ENCODE measurements at places on chromosomes 4 and X. TPM values are rescaled to one million over a fixed set of nuclear protein-coding genes. Genes with fewer than 3 reads are reported as not detected.
A peak's percentile ranks its signal among the peaks of the same experiment; 100 is the strongest.

The ANXA10 gene
- total RNA-seq: not detected

The GUCY2F gene
- not detected for total RNA-seq

The EDA gene
- total RNA-seq: 1.3 TPM

The HTRA3 gene
- total RNA-seq: not detected

The BGN gene
- not detected for total RNA-seq

The TDO2 gene
- 0.18 TPM for total RNA-seq

The SPON2 gene
- total RNA-seq: 6.5 TPM

The PRIMPOL gene
- total RNA-seq: 18.1 TPM

The CENPVL3 gene
- total RNA-seq: 0.52 TPM

The RP2 gene
- total RNA-seq: 6.5 TPM

The C4orf50 gene
- not detected for total RNA-seq

DNA sequence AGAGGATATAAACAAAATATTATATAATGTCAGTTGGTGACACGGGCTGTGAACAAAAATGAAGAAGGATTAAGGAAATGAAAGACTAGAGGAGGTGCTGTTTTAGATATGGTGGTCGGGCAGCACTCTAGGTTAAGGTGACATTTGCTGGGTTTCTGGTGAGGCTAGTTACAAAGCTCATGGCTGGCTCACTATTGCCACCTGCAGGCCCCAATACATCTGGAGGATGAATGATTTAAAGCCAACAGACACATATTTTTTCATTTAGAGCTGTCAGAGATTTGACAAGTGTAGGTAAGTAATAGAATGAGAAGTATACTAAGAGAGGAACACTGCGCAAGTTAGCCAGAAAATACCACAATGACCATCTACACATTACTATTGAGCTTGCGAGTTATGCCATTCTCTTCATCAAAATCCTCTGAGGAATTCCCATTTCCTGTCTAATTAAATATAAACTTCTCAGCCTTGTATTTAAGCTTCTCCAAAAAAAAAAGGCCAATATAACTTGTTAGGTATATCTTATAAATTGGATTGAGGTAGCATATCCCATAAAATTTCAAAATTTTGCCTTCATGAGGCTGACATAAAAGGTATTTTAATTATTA, 6.4 kb upstream of the FGG start:
- peaks cover 2% of the 10 kb centered on the region for H3K27me3 ChIP-seq
- no peak overlapping the region for H3K27ac ChIP-seq
- DNase-seq: peak; percentile 46
- no peak overlapping the region for H3K4me3 ChIP-seq
- no peaks in the 10 kb centered on the region for H3K36me3 ChIP-seq

DNA sequence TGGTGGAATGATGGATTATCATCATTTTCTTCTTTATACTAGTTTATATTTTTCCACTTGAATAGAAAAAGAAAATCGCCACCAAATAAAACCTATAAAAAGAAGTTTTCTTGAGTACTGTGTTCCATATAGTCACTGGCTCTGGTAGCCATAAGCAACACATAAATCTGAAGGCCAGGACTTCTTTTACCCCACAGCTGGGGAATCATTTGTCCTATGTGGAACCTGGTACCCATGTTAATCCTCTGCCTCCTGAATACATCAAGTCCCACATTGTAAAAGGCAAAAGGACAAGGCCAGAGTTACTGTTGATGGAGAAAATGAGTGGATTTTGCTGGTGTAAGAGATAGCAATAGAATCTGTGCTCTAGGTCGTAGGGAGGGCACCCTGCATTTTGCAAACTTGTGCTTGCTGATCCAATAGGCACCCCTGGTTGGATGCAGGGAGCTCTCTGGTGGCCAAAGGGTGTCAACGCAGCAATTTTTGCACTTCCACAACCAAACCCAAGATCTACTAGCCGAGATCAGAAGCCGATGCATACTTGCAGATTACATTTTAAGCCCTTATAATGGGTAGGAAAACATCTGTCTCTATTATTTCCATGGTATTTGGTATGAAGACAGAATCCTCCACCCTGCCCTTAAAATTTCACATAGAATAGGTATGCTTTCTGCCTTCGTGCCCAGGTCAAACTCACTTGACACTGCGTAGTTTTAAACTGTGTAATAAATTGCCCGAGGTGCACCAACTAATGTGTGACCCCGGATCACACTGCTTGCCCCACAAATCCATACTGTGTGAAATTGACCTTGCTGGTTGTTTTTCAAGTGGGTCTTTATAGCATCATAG, 146.2 kb upstream of the SCML1 start:
- H3K36me3 ChIP-seq: peaks cover 6% of the 10 kb centered on the region
- H3K4me3 ChIP-seq: peak overlapping the region; percentile 34
- H3K4me1 ChIP-seq: peaks cover 46% of the 10 kb centered on the region
- H3K27ac ChIP-seq: peak overlapping the region; percentile 85
- H3K27me3 ChIP-seq: no peaks in the 10 kb centered on the region

- no peaks in the 10 kb centered on the region for H3K27me3 ChIP-seq
- no peak for DNase-seq
- no peak overlapping the region for H3K4me3 ChIP-seq
- H3K36me3 ChIP-seq: peaks cover 16% of the 10 kb centered on the region
These were observed 192.0 kb downstream of the PPP3CA start for GRCh38 chr4:101155368-101155767.

GRCh38 chr4:153216546-153216945, 12.3 kb downstream of the TRIM2 start:
- no peak overlapping the region for H3K4me3 ChIP-seq
- no peaks in the 10 kb centered on the region for H3K36me3 ChIP-seq
- no peak for DNase-seq
- H3K4me1 ChIP-seq: peaks cover 20% of the 10 kb centered on the region

DNA sequence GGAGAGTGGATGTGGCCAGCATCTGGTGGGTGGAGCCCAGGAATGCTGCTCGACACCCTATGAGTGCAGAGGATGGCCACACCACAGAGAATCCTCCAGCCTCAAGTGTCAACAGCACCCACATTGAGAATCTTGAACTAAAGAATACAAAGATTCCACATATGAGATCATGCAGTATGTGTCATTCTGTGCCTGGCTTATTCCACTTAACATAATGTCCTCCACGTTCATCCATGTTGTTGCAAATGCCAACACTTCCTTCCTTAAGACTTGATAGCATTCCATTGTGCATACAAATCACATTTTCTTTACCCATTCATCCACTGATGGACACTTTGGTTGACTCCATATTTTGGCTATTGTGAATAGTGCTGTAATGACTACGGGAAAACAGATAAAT, 145.8 kb downstream of the PRKX start:
- H3K4me3 ChIP-seq: no peak overlapping the region
- no peak for DNase-seq
- no peaks in the 10 kb centered on the region for H3K36me3 ChIP-seq
- H3K27ac ChIP-seq: no peak overlapping the region
- H3K27me3 ChIP-seq: peaks cover 3% of the 10 kb centered on the region

GRCh38 chr4:56840559-56840958, 19.1 kb upstream of the SPINK2 start:
- no peaks in the 10 kb centered on the region for H3K36me3 ChIP-seq
- H3K27ac ChIP-seq: no peak overlapping the region
- H3K4me1 ChIP-seq: peaks cover 4% of the 10 kb centered on the region
- no peak overlapping the region for H3K4me3 ChIP-seq
- no peak for DNase-seq

- no peak for DNase-seq
- no peak overlapping the region for H3K27ac ChIP-seq
- peaks cover 18% of the 10 kb centered on the region for H3K27me3 ChIP-seq
These were observed 283.5 kb downstream of the C4orf33 start for GRCh38 chr4:129379429-129379828.

DNA sequence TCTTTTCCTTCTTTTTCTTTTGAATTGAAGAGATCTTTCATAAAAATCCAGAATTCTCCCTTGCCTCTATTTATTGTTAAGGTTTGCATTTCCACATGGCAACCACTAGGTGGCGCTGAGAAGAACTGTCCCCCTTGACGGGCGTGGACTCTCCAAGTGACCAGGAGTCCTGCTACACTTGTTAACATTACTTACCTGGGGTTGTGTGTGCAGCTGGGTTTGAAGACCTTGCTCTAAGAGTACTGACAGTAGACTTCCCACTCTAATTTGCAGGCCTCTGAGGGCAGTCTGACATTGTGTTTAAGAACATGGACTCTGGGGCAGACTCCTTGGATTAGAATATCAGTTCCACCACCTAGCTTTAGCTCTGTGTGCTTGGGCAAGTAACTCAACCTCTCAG, 52.8 kb downstream of the GPRIN3 start:
- H3K36me3 ChIP-seq: peaks cover 3% of the 10 kb centered on the region
- H3K27ac ChIP-seq: no peak overlapping the region
- peaks cover 28% of the 10 kb centered on the region for H3K4me1 ChIP-seq

- H3K27me3 ChIP-seq: no peaks in the 10 kb centered on the region
- no peak for DNase-seq
- no peak overlapping the region for H3K4me3 ChIP-seq
- H3K36me3 ChIP-seq: no peaks in the 10 kb centered on the region
- no peak overlapping the region for H3K27ac ChIP-seq
- H3K4me1 ChIP-seq: no peaks in the 10 kb centered on the region
These were observed 225.1 kb upstream of the CENPE start for GRCh38 chr4:103423261-103423660.

DNA sequence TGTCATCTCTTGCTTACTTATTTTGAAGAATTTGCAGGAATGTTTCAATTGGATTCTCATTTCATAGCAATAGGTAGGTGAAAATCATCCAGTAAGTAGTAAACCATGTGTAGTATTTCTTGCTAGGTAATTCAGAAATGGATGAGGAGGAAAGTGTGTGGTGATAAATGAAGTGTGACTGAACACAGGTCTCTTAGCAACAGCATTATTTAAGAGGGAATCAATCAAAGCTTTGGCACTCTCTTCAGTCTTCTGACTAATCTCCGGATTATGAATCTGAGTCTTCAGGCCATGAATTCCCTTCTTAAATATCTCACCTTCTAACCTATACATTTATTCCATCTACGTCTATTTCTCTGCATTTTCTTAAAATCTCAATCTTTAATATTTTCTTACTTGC, 55.8 kb upstream of the ARHGAP24 start:
- H3K27ac ChIP-seq: no peak overlapping the region
- H3K4me1 ChIP-seq: no peaks in the 10 kb centered on the region
- no peak for DNase-seq
- no peaks in the 10 kb centered on the region for H3K36me3 ChIP-seq

- H3K27me3 ChIP-seq: peaks cover 5% of the 10 kb centered on the region
- no peak overlapping the region for H3K27ac ChIP-seq
- DNase-seq: no peak
- peaks cover 5% of the 10 kb centered on the region for H3K4me1 ChIP-seq
- H3K36me3 ChIP-seq: peaks cover 4% of the 10 kb centered on the region
These were observed 44.9 kb downstream of the NAT8L start for GRCh38 chr4:2103843-2104547.

DNA sequence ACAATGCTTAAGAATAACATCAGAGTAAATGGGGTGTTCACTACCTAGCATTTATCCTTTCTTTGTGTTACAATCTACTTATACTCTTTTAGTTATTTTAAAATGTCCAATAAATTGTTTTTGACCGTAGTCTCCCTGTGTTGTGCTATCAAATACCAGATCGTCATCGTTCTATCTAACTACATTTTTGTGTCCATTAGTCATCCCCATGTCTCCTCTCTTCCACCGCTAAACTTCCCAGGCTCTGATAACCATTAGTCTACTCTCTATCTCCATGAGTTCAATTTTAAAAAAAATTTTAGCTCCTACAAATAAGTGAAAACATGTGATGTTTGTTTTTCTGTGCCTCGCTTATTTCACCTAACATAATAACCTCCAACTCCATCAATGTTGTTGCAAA, 381.9 kb downstream of the PRDM5 start:
- H3K27ac ChIP-seq: no peak overlapping the region
- no peak overlapping the region for H3K4me3 ChIP-seq
- no peaks in the 10 kb centered on the region for H3K4me1 ChIP-seq
- no peaks in the 10 kb centered on the region for H3K27me3 ChIP-seq
- DNase-seq: no peak
- no peaks in the 10 kb centered on the region for H3K36me3 ChIP-seq

DNA sequence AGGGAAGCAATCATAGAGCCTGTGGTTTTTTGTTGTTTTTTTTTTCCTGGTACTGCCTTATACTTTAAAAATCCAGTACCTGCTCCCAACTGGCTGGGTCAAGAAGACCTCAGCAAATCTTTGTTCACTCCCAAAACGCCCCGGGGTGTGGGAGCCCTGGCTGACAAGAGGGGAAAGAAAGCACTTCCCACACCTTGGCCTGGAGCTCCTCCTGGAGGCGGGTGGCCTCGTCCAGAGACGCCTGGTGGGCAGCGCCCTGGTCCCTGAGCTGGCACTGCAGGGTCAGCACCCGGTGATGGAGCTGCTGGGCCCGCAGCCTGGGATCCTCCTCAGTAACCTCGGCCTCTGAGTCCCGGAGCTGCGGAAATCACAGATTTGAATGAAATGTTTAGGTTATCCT, 38.2 kb downstream of the C4orf50 start:
- no peaks in the 10 kb centered on the region for H3K36me3 ChIP-seq
- H3K27ac ChIP-seq: no peak overlapping the region
- peaks cover 34% of the 10 kb centered on the region for H3K27me3 ChIP-seq
- no peak overlapping the region for H3K4me3 ChIP-seq
- no peaks in the 10 kb centered on the region for H3K4me1 ChIP-seq

- no peak overlapping the region for H3K4me3 ChIP-seq
- no peaks in the 10 kb centered on the region for H3K36me3 ChIP-seq
- no peak overlapping the region for H3K27ac ChIP-seq
- no peak for DNase-seq
- H3K27me3 ChIP-seq: no peaks in the 10 kb centered on the region
These were observed 30.1 kb upstream of the CYSLTR1 start for GRCh38 chrX:78357342-78358055.

DNA sequence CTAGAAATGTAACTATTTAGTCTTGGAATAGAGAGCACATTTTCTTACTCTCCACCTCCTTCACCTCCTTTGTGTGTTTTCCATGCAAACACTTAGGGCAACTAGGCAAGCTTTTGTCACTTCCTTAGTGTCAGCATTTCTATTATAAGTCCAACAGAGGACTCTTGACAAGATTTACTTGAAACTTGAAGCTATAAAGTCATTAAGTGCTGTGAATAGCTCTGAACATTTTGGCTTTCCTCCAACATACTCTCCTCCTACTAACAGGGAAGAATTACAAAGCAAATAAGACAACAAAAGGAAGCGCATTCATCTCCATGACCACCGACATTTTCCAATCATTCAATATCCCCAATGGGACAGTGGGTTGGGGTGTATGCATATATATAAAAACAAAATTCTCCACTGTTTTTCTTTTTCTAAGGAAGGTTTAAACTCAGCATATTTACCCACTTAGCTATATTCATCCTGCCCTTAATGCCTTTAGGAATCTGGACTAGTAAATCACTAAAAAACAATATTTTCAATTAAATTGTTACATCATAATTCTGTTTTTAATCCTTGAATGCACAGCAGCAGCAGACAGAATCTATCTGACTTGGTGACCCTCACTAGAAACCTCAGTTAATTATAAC, 264.6 kb downstream of the SNCA start:
- H3K27ac ChIP-seq: no peak overlapping the region
- DNase-seq: no peak
- no peaks in the 10 kb centered on the region for H3K36me3 ChIP-seq
- no peak overlapping the region for H3K4me3 ChIP-seq
- H3K27me3 ChIP-seq: no peaks in the 10 kb centered on the region

- peaks cover 13% of the 10 kb centered on the region for H3K27me3 ChIP-seq
- H3K36me3 ChIP-seq: no peaks in the 10 kb centered on the region
- H3K4me3 ChIP-seq: no peak overlapping the region
- no peak overlapping the region for H3K27ac ChIP-seq
- peaks cover 15% of the 10 kb centered on the region for H3K4me1 ChIP-seq
These were observed 25.4 kb upstream of the ACSL1 start for GRCh38 chr4:184851200-184851541.
